Fibroblast of mammary gland (primary cell): ENCODE measurements at places on chromosomes 7 and 10.

DNA sequence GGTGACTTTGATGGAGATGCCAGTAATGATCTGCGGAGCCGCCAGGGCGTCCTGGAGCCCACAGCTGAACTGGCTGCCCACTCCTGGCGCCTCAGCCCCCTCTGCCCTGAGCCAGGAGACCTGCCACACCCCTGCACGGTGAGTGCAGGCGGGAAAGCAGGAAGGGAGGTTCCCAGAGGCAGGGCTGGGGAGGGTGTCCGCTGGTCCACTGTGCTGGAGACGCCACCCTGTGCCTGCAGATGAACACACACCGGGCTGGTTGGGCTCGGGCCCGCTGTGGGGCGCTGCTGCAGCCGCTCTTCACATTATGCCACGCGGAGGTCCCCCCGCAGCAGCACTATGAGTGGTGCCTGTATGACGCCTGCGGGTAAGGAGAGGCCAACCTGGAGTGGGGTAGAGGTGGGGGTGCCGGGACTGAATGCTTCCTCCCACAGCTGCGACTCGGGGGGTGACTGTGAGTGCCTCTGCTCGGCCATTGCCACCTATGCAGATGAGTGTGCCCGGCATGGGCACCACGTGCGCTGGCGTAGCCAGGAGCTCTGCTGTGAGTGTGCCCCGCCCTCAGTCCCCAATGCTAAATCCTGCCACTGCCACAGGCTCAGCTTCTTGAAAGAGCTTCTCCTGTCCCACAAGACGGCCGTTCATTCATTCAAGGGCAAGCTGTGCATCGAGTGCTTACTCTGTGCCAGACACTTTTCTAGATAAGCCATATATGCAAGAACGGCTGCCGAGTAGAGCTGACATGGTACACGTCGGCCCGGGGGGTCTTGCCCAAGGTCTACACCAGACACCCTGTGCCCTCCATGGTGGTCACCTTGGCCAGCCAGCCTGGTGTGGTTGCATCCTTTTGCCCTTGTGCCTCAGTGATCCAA lies 14.3 kb upstream of the ZNF467 start:
- no peak for DNase-seq

- no peak for DNase-seq
Measured at GRCh38 chr7:83806538-83806937, 157.6 kb upstream of the SEMA3E start.

DNA sequence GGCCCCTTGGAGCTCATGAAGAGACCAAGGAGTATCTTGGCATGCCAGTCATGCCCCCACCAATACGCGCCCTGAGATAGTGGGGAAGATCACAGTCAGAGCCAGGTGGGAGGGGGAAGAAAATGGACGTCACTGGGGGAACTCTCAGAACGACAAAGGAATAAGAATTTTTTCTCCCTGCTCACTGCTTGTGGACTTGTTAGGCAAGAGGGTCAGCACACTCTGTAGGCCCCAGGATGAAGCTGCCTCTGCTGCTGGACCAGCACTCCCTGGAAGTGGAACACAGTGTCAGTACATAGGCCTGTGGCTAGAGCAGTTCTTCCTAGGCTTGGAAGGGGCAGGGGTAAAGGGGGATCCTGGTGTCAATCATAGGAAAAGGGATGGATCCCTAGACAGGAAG lies 46.5 kb downstream of the DRGX start:
- no peak for DNase-seq

GRCh38 chr10:75431180-75432111 lies at the start of gene LRMDA:
LRMDA (plus strand) TSS chr10:75431624.
- DNase-seq = no peak

- DNase-seq = no peak
Measured at GRCh38 chr7:138865843-138866242, 67.8 kb upstream of the ATP6V0A4 start.

DNA sequence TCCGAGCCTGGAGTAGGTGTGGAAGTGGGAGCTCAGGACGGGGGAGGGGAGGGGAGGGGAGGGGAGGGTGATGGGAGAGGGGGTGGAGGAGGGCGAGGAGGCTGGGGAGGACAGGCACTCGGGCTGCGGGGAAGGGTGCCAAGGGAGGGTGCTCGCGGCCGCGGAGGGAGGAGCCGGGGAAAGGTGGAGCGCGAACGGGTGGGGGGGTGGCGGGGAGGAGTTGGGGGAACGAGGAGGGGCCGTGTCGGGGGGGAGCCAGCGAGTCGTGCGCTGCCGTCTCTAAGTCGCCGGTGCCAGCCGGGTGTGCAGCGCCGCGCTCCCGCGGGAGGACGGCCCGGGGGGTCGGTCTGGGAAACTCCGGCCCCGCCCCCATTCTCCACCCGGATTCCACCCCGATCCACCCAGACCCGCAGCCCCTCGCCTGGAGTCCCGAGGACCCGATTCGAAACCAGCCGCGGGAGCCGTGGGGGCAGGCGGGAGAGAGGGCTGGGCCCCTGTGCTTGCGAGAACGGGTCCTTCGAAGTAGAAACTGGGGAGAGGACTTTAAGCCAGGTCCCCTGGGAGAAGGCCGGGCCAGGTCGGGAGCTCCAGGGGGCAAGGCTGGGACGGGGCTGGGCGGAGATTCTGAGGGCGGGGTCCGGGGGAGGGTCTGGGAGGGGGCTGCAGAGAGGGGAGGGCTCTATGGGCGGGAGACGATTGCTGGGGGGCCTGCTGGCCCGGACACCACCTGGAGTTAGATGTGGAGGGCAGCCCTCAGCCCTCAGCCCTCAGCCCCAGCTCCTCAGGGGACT lies at the start of gene ZNF467:
Gene ZNF467 (minus strand): TSS at position 143 of the 791 bp plus-strand sequence. CDS start 2,556 bp downstream, outside the sequence.
- no peak for DNase-seq

DNA sequence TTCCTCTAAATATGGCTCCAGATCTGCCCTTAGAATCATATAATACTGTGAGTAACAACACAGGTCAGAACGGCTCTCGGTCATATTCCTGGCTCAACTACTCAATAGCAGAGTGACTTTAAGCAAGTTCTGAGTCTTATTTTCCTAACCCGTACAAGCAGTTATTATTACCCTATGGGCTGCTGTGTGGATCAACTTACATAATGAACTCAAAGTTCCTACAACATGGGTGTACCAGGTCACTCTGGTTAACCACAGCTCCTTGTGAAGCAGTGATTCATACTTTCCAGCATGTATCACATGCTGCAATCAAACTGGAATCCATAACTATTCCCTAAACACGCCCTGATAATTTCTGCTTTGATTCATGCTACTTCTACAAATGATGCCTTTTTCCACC lies 107.3 kb downstream of the LRRN3 start:
- peak; percentile 100 for DNase-seq

- DNase-seq = peak; percentile 41
Measured at GRCh38 chr10:137031-137430, 1.8 kb downstream of the ZMYND11 start.

DNA sequence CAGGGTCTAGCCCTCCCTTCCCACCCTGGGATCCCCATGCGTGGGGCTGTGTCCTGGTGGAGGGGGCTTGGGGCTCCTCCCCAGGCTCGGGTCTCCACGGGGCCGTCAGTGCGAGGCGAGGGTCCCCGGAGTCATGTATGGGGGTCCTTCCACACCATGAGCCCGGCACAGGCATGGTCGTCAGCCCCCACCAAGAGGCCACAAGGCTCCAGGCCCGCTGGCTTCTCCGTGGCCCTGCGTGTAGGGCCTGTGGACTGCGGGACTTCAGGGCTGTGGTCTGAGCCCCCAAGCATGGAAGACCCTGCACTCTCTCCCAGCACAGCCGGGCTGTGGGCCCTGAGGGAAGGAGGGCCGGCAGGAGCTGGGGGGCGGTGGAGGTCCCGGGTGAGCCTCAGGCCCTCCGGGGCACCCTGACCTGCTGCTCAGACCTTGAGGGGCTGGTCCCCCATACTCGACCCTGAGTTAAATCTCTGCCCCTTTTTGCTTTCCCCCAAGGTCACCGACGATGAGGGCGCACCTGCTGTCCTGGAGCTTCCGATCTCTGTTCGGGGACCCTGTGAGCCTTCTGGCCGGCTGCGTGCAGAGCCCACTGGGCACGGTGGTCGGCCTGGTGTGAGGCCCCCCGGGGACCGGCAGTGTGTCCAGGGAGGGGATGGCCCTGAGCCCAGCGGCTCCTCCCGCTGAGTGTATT lies 19.7 kb downstream of the PWWP2B start:
- DNase-seq = no peak

DNA sequence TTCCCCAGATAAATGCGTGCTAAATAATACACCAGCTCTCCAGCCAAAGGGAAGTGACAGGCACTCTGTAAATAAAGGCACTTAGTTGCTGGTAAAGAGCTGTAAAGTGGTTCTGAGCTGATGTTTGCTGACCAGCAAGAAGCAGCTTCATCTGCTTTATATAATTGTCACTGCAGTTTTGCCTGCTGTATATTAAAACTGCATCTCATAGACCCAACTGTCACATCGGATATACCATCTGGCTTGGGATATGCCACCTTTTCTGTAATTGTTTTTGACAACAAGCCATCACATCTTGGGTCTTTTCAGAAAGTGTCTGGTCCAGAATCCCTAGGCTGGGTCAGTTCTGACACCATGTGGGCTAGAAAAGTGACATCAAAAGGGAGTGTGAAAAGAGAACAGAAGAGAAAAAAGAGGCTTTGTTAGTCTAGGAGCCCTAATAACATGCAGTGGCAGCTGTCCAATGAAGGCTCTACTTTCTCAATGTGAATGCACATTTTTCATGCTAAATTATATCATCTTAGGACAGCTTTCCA lies 697.6 kb downstream of the KCNMA1 start:
- no peak for DNase-seq

DNA sequence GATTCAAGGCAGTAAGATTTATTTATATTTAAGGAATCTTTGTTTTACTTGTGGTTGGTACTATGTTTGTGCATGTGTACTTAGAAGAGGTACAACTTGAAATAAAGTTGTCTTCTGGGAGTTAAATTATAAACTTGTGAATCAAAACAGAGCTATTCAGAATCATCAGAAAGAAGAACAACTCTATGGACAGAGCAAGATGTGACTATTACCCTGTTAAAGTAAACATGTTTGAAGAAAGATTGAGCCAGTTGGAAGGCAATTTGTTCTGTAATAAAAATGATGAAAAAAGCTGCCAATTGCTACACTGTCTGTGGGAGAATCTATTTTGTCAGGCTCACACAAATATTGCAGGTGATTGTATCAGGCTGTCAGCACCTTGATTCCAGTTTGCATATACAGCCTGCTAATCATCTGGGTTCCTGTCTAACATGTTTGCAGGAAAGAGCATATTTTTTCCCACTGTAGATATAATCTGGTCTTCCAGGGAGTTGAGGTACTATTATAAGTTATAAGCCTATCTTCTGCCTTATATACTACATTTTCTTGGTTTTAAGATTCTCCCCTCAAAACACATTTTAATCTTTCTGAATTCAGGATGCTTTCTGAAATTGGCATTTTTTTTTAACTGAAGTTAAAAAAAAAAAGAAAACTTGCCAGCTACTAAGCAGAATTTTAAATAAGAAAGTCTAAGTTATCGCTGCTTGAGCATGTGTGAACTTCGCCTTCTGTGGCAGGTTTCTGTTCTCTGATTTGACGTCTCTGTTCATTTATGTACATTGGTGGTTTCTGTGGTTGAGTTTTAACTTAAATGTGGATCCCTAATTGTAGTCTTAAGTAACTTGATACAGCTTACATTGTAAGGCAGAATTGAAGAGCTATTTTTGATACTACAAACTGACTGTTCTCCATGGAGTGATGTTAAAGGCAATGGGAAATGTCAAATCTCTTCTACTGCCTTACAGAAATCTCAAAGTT lies 46.0 kb downstream of the ZNRF2 start:
- no peak for DNase-seq

DNA sequence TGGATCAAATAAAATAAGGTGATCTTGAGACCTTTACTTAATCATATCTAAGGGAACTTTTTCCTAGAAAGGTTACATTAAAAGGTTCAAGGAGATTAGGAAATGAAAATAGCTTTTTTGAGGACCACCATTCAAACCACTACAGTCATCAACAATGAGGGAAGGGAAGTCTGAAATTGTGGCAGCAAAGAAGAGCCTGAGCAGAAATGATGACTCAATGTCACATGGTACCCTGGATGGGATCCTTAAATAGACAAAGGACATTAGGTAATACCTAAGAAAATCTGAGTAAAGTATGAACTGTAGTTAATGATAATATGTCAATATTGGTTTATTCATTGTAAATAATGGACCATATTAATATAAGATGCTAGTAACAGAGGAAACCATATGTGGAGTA lies 236.0 kb downstream of the SEMA3D start:
- peak; percentile 59 for DNase-seq

- no peak for DNase-seq
Measured at GRCh38 chr10:52785418-52785817, 12.8 kb upstream of the MBL2 start.

DNA sequence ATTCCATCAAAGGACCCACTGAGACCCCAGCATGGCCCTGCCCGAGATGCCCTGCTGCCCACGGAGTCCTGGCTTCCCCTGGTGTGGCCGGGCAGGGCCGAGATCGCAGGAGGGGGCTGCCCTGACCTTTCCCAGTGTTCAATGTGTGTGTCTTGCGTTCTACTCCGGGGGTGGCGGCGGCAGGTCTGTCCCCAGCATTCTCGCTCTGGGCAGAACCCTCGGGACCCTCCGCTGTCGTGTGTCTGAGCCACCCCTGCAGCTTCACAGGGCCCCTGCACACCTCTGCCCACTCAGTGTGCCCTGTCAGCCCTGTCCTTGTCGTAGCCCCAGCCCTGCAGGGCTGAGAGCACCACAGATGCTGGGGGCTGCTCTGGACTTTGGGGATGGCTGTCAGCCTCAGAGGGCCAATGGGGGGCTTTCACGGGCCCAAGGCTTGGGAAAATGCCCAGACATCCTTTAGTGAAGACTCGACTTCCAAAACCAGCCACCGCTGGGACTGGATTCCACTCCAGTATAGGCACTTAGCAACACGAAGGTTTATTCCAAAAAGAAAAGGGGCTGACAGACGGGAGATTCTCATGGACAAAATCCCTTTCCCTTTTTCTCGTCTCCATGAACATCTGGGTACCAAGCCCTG lies 30.0 kb upstream of the KNDC1 start:
- no peak for DNase-seq

- no peak for DNase-seq
Measured at GRCh38 chr10:82037076-82037475, 162.1 kb downstream of the NRG3 start.

DNA sequence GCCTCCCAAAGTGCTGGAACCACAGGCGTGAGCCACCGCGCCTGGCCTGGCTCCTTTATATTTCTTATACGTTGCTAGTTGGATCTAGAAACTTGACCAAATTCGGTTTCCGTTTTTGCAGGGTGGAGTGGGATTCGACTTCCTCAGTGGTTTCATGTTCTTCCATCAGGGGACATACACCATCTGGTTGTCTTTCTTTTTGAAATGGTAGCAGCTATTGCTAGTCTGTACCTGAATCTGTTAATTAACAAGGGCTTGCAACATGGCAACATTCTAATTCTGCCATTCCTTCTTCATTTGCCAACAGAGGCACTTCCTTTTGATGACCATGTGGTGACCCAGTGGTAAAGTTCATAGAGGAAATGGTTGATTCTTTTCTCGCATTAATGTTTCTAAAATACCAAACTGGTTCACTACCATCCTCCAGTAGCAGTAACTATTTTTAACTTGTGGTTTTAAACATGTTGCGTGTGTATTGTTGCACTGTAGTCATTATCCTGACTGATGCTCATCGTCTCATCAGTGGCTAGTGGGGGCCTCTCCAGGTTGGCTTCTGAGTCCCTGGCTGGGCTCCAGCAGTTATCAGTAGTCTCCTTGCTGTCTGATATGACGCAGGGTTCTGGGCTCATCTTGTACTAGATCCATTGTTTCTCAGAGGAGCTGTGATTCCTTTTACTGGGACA lies 159.2 kb downstream of the RGS10 start:
- DNase-seq = no peak

- no peak for DNase-seq
Measured at GRCh38 chr10:2906974-2907373, 160.4 kb upstream of the PFKP start.

GRCh38 chr7:29329686-29330085 lies 135.1 kb downstream of the CHN2 start:
- no peak for DNase-seq

- no peak for DNase-seq
Measured at GRCh38 chr7:137172105-137172590, 171.4 kb downstream of the PTN start.
